Activated T-helper 9 cell treated with anti-CD3 and anti-CD28 coated beads, Interleukin-2, amount 50 U/mL, for 16 hours (primary cell): ENCODE measurements at places on chromosomes 5 and 9.
A peak's percentile ranks its signal among the peaks of the same experiment; 100 is the strongest.

DNA sequence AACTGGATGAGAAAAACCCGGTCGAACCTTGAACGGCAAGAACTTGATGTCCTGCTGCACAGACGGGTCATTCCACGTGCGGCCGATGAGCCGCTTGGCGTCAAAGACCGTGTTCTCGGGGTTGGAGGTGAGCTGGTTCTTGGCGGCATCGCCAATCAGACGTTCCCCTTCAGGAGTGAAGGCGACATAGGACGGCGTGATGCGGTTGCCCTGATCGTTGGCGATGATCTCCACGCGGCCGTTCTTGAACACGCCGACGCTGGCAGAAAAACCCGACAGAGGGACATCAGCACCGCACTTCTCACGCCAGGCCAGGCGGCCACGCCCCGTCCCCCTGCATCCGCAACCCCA, 519 bp downstream of the HSPA5 start:
- DNase-seq, result peak; percentile 16

DNA sequence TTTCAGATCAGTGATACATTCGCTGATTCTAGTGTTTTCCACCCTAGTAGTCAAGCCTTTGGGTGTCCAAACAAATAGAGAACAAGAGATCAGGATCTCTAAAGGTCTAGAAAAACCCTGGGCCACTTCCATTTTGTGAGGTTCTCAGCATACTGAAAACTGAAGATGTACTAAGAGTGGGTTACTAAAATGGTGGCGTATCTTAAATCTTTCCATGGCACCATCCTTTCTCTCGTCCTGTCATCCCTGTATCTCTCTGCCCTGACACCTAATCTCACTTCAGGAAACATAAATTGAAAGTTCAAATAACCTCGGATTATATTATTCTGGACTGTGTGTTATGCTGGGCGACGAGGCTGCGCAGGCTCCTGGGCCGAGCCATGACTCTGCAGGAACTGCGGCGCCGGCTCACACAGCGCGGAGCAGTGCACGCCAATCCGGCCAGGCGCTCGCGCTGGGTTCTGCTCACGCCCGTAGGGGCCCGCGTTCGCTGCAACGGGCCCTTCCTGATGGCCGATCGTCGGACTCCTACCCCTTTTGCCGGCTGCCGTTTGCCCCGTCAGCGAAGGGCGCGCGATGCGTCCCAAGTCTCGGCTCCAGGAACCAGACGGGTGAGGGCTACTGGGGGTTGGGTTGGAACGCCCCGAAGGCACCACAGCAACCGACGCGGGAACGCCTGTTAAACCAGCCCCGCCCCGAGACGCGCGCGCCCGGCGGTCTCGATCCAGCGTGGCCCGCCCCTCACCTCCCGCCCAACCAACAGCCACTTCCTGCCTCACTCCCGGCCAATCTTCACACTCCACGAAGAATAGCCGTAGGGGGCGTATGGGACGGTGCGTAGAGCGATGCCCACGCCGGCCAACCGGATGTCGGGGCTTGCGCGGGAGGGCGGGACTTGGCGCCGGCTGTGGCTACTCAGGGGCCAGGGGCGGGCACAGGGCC, 503 bp upstream of the CANX start:
- peak; percentile 98 for DNase-seq

GRCh38 chr9:8899511-8899910, 1099.9 kb upstream of the DMAC1 start:
- no peak for DNase-seq

GRCh38 chr5:102153003-102153759, 142.9 kb downstream of the SLCO4C1 start:
- DNase-seq, result no peak

DNA sequence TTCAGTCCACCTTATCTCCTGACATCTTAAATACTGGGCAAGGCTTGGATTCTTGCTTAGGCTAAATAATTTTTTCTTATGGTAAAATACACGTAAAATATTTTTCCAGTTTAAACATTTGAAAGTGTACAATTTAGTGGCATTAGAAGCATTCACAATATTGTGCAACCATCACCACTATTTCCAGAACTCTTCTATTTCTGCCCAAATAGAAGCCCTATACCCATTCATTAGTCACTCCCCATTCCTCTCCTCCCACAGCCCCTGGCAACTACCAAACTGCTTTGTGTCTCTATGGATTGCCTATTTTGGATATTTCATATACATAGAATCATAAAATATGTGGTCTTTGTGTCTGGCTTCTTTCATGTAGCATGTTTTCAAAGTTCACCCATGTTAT, 57.6 kb downstream of the IL31RA start:
- DNase-seq, result no peak

DNA sequence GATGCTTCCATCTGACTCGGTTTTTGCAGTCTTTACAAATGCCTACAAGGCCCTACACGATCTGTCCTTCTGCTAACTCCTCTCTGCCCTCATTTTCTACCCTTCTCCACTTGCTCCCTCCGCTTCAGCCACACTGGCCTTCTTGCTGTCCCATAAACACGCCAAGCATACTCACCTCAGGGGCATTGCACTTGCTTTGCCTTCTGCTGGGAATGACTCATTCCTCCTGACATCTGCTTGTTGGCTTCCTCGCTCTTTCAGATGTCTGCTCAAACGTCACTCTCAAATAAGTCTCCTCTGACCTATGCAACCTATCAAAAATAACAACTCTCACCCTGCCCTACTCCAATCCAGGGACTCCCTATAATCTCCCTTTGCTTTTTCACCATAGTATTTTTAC, 28.2 kb downstream of the CDC25C start:
- DNase-seq, result no peak

DNA sequence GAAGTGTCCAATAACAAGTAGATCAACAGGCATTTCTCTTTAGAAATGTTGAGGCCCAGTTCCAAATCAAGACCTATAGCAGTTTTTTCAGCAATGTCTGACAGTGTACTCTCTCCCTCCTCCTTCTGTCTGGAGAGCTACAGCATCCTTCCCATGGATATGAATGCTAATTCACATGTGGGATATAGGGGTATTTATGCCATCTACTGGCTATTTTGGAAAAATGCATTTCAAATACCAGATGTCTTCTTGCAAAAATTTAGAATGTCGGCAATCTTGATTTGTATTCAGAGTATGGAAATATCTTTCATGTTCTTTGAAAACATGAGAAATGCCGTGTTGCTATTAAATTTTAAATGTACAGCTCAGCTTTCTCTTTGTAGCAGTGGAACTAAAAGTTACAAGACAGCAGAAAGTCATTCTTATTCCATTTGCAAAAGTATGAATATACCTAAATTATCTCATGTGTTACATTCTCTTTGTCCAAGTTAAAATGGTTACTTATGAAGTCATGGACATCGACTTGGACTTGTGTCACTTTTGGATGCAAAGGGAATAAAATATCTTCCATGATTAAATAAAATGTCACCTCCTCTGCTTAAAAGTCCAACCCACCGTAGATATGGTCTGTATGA, 647.8 kb downstream of the TAF11L14 start:
- no peak for DNase-seq

GRCh38 chr9:83706676-83707517, 861 bp downstream of the UBQLN1 start:
- peak; percentile 54 for DNase-seq

DNA sequence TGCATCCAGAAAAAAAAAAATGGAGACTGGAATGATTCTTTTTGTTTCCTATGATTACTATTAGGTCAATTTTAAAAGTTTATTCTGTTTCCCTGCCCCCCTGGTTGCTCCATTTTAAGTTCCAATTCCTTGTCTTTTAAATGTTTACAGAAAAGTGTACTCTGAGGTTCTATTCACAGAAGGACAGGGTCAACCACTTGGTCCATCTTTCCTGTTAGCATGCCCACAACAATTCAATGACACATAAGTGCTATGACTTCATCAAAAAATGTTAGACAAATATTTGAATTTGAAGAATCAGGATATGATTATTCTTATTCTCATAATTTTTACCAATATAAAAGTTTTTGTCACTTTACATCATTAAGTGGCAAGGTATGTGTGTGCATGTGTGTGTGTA, 123.7 kb downstream of the PDE4D start:
- no peak for DNase-seq

GRCh38 chr5:12320331-12320730, 416.1 kb upstream of the CTNND2 start:
- DNase-seq, result no peak

GRCh38 chr5:133995341-133995740, 9.4 kb downstream of the VDAC1 start:
- no peak for DNase-seq

DNA sequence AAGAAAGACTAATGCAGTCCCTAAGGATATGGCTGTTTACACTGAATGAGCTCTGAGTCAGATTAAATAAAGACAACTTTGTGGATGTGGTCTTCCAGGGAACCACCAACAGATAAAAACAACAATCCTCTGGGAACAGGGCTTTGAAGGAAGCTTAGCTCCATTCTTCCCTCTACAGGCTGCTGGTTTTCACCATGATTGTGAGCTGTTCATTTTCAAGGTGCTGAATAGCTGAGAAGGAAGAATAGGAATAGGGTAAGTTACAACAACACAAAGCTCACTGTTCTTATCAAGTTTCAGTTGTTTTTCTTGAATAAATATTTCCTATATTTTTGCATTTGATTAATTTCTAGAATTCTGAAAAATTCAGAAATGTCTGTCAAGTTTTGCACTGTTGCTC, 25.9 kb upstream of the PTAR1 start:
- DNase-seq, result no peak
